ENCODE measurements at places on chromosomes 2 and 18.

DNA sequence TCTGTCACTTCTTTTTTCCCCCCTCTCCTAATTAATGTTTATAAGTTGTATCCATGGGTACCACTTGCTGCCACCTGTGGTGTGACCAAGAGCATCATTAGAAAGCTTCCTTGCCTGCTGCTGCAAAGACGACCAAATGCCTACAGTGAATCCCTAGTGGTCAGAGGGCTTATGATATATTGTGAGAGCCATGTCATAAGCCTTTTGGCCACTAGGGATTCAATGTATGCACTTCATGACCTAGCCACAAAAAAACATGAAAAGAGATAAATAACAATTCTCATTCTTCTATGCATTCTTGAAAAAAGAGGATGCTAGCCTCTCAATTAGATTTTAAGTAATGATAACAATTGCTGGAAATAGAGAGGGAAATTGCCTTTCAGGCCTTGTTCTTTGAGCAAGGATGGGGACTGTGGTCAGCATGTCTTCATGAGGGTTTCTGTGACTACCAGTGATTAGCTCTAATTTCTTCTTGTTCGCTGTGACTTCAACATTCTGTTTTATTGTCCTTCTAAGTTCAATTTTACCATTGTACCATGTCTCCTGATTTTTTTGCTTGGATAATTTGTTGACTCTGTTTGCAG, 435.3 kb downstream of the TGIF1 start:
- DNase-seq = no peak

DNA sequence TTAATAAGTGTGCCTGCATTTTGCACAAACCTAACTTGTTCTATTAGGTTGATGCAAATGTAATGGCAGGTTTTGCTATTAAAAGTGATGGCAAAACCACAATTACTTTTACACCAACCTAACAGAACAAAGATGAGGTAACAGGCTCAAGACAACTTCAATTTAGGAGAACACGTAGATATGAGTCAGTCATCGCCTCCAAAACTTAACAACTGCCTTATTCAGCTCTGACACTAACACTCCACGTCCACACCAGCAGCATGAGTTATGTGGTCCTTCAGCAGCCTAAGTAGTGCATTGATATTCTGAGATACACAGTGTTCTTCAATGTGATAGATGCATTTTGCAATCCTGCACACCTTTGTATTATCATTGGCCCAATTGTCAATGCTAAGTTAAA, 1175.1 kb upstream of the ACVR2A start:
- no peak for DNase-seq

- no peak for DNase-seq
Observed at GRCh38 chr2:45258311-45258710, 249.1 kb upstream of the SIX2 start.

- DNase-seq = no peak
Observed at GRCh38 chr2:75513616-75514170, 47.0 kb downstream of the EVA1A start.

- DNase-seq = no peak
Observed at GRCh38 chr2:219323434-219323833, 9.1 kb downstream of the RESP18 start.

GRCh38 chr2:237511885-237512405, 24.9 kb downstream of the MLPH start:
- DNase-seq = no peak

GRCh38 chr2:64401529-64401880, 52.5 kb upstream of the LGALSL start:
- peak; percentile 33 for DNase-seq

GRCh38 chr2:193350509-193350908, 1155.8 kb upstream of the TMEFF2 start:
- no peak for DNase-seq

- no peak for DNase-seq
Observed at GRCh38 chr18:34809451-34810072, 99.5 kb downstream of the DTNA start.

GRCh38 chr18:56615738-56616520, 22.5 kb downstream of the TXNL1 start:
- DNase-seq = no peak

DNA sequence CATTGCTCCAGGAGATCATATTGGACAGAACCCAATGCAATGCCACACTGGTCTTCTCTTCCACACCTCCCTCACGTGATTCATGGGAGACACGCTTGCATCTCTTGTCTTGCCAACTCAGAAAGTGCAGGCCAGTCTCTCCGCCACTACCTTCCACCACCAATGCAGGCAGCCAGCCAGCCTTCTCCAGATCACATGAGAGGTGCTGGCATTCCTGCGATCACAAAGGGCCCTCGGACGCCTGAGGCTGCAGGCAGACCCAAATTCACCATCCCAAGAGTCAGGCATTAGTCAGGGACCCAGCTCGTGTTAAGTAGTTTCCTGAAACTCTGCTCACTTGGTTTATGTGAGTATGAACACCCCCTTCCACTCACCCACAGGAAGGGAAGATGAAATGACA, 437.0 kb upstream of the ETAA1 start:
- no peak for DNase-seq

- DNase-seq = no peak
Observed at GRCh38 chr2:100953406-100954043, 48.6 kb upstream of the RPL31 start.

GRCh38 chr2:181143790-181144300, 163.4 kb downstream of the UBE2E3 start:
- no peak for DNase-seq

DNA sequence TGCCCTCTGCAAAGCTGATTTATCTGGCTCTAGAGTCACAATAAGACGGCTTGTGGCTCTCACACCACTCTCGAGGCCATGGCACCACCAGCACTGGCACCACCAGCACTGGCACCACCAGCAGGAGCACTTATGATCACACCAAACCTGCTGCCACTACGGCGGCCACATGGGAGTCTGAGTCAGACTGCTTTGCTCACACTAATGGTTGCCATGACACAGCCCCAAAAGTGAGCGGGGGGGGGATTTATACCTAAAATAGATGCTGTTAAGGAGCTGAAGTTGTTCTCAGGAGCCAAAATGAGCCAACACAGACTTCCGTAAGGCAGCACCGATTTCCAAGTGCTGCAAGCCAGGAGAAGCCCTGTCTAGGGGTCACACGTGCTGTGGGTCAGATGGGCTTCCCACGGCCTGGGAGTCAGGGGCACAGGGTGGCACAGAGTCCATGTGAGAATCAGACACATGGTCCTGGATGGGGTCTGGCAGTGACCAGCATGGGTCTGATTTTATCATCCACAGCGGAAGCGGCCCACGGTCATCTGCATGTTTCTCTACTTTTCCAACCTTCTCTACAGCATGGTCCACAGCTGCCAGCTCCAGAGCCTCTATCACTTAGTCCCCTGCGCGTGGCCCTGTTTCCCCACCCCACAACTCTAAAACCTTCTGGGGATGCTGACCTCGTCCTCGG, 16.7 kb downstream of the DNMT3A start:
- DNase-seq = no peak

DNA sequence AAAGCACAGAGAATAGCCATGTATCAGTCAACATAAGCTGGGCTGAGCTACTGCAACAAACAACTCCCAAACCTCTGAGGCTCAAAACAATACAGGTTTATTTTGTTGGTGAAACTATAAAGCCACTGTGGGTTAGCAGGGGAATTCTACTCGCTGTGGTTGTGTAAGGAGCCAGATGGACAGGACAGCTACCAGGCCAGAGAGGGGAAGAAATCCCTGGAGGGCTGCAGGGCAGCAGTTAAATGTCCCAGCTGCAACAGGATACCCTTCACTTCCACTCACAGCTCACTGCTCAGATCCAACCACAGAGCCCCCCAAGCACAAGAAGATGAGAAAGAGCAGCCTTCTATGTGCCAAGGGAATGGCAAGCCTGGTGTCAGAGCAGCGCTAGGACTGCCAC, 245.9 kb upstream of the RAB6C start:
- no peak for DNase-seq

- DNase-seq = no peak
Observed at GRCh38 chr2:99198103-99198841, 17.3 kb downstream of the MRPL30 start.

GRCh38 chr18:62797329-62797728, 82.0 kb downstream of the PHLPP1 start:
- no peak for DNase-seq

DNA sequence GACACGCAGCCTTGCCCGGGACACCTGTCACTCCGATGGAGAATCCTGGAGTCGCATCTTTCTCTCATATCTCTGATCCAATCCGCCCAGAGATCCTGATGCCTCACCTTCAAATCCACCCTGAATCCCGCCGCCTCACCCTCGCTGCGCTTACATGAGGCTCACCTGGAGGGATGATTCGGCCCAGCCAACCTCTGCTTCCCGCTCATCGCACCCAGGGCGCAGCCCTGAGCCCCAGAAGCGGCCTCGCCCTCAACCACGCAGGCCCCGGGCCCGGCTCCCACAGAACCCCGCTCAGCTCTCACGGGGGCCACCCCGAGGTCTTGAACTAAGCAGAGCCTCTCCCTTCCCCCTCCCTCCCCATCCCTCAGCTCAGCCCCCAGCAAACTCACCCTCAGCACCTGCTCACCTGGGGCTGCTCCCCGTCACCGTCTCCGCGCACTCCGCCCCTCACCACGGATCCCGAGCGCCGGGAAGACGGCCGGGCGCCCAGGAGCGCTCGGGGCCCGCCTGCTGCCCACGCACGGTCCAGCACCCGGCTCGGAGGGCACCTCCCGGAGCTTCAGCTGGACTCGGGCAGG, 160.0 kb downstream of the NDUFA10 start:
- no peak for DNase-seq

GRCh38 chr2:107364361-107364950, 462.2 kb upstream of the RGPD4 start:
- no peak for DNase-seq

- DNase-seq = no peak
Observed at GRCh38 chr2:70494293-70494886, 59.2 kb downstream of the TGFA start.

GRCh38 chr18:22224339-22224738, 55.0 kb downstream of the GATA6 start:
- DNase-seq = no peak

DNA sequence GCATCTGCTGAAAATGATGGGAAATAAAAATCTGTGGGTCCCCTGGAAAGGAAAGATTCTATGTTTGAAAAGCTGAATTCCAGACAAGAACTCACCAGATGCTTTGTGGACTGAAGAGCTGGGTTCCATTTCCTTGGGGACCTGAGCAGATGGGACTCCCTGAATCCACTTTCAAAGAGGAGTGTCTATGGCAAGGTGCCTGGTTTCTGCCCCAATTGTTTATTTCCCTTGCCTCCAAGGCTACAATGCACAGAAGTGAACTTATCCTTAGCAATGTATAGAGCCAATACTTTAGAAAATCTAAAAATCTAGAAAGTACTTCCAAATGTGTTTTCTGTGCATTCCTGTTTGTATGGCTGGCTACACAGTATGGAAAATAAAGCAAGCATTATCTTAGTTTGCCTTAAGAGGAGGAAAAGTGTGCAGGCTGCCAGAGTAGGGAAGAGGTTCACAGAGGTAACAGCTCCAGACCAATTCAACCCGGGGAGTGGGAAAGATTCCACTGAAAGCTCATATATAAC, 420.5 kb downstream of the NRXN1 start:
- DNase-seq = no peak

DNA sequence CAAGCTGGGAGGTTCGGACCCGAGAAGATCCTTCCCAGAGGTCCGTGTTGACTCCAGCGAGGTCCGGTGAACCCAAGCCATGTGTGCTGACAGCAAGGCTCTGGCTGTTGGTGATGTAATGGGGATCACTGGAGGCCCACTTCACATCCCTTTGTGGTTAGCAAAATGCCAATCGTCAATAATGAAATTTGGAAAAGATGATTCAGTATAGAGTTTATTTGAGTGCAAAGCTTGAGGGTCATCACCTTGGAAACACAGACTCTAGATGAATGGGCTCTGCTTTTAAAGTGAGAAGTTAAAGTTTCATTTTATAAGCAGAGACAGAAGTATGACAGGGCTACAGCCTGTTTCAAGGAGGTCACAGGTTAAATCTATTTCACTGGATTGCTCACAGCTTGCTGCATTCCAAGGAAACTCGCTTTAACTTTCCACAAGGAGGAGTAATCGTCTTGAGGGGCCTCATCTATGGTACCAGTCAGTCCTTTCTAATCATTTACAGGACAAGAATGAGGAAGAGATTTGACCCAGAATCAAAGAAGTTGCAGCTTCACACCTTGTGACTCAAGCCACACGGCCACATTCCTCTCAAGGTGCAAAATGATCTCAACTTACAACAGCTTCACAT, 140.5 kb downstream of the TPO start:
- DNase-seq = no peak

DNA sequence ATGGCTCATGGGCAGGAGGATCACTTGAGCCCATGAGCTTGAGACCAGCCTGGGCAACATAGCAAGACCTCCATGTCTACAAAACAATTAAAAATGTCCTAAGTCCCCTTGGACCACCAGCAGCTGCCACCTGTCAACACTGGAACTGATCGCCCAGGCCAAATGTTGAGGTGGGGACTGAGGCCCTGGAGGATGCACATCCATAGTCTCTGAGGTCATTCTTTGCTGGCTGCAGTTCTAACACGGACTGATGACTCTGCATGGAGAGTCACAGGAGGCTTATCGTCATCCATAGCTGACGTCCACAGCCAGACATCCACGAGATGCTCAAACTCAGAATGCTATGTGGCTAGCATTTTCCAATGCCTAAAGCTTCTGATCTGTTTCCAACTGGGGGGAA, 151.3 kb downstream of the BCL2 start:
- DNase-seq = no peak

DNA sequence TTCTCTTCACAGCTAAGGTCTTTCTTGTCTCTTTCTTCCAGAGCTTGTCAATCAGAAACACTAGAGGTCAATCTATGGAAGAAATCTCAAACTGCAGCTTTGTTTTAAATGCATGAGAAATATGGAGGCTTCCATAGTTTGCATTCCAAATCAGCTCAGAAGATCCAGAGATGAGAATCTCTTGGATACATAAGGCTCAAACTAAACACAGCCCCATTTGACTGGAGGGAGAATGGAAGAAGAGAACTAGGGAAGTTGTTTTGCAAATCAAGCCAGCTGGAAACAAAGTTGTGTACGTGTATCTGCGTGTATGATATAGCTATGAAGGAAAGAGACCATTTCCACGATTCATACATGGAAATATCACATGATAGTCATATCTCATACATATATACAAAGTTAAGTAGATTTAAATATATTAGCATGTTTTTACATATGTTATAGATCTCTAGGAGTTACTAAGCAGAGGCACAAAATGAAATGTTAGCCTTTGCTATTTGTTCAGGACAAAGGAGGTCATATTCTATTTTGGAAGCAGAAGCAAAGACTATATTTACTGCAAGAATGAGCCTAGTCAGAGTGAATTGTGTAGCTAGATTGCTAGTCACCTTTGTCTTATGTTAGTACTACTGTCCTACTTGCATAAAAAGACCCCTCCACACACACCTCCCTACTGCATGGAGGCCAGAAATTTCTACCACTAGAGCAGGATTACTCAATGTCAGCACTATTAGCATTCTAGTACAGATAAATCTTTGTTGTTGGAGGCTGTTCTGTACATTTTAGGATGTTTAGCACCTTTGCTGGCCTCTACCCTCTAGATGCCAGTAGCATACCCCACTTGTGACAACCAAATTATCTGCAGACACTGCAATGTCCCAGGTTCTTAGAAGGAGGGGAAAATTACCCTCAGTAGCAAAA, 303.5 kb upstream of the CHAC2 start:
- no peak for DNase-seq

Data from NCI-H774 (cell line).